ENCODE measurements at places on chromosomes 6 and 20.
A peak's percentile ranks its signal among the peaks of the same experiment; 100 is the strongest.

DNA sequence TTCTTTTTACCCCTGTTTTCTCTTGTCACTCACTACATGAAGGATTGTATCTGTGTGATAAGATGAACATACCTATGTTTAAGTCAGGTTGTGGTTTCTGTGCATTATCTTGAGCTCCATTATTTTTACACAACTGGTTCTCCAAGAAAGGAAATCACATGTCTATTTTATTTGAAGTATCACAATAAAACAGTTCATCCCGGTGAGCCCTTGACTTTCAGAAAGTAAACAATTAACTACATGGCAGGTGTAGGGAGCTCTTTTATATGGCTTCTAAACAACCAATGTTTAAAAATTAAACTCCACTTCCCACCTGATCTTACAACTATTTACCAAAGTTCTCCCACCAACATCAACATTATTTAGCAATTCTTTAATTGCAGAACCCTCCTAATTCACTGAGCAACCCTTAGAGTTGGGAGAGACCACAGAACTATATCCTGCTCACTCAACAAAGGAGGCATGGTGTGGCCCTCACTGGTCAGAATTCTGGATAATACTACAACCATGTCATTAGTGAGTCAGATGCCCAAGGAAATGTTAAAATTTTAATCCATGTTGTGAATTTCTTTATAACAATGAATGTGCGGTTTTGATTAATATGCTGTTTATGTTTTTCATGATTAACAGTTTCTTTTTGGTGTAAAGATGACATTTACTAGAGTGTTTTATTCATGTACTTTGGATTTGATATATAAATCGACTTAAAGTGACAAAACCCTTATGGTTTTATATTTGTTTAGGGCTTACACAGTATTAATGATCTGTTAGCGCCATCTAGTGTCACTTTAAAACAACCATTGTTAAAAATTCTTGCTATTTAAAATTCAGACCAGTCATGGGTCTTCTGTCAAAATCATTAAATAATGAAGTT is 50.0 kb upstream of the SCGN start:
- no peak for DNase-seq

DNA sequence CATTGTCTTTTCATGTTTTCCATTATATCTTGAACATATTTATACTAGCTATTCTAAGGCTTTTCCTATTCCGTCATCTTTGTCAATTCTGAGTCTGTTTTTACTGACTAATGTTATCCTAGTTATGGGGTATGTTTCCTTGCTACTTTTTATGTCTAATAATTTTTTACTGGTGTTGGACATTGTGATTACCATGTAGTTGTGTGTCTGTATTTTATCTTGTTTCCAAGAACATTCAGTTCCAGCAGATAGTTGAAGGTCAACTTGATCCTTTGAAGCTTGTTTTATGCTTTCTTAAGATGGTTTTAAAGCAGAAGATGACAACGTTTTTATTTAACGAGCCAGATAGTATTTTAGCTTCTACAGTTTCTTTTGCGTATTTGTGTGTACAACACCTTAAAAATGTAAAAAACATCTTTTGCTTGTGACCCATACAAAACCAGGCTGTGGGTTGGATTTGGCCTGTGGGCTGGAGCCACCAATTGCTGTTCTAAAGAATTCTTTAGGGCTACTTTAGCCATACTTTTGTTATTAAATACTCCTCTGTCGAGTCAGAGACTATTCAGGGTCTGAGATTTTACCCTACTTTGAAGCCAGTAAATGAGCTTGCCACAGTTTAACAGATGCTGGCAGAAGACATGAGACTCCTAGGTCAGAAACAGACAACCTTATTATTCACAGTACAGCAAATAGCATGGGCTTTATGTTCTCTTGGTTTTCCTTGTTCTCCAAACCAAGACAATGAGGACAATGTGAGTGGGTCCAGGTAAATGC is 38.7 kb upstream of the REV3L start:
- DNase-seq, result no peak

GRCh38 chr20:13525225-13525940 is 113.3 kb downstream of the TASP1 start:
- no peak for DNase-seq

GRCh38 chr20:51331481-51331880 is 211.0 kb downstream of the NFATC2 start:
- no peak for DNase-seq

- no peak for DNase-seq
Measured at GRCh38 chr20:44014807-44015732, 100.4 kb downstream of the TOX2 start.

GRCh38 chr6:132084811-132085509 is 133.8 kb upstream of the CCN2 start:
- DNase-seq, result no peak

GRCh38 chr6:11224966-11225463 is 7.5 kb downstream of the NEDD9 start:
- DNase-seq, result no peak

- DNase-seq, result no peak
Measured at GRCh38 chr6:43952746-43953145, 174.5 kb downstream of the MRPL14 start.

DNA sequence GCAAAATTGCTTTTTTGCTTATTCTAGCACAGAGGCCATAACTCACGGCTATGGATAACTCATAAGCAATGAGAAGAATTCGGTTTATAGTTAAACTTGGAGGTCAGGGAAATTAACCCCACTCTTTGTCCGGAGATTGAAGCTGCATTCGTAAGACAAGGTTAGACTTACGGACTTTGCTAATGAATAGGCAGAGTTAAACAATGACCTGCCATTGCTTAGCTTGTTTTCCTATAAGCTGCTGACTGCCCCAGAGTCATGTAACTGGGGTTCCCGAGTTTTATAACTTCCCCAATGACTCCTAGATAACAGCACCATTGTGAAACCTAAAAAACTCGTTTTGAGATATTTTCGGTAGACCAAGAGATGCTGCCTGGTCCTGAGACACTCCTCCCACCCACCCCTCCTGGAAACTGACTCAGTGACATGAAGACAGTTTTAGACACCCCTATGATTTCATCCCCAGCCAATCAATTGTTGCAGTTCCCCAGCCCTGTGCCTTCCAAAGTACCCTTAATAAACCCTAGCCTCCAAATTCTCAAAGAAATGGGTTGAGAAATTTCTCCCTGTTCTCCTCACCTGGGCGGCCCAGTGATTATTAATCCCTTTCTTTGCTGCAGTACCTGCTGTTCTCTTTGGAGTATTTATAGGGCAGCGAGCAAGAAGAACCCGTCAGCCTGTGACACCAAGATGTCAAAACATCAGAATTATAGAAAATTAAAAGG is 33.1 kb upstream of the MCUR1 start:
- DNase-seq, result no peak

- no peak for DNase-seq
Measured at GRCh38 chr6:16785496-16785895, 24.2 kb upstream of the ATXN1 start.

GRCh38 chr6:46505693-46506512 is 14.7 kb upstream of the RCAN2 start:
- no peak for DNase-seq

- DNase-seq, result no peak
Measured at GRCh38 chr6:124433387-124434160, 528.7 kb upstream of the RNF217 start.

- DNase-seq, result no peak
Measured at GRCh38 chr20:45049438-45049837, 51.5 kb downstream of the KCNS1 start.

- DNase-seq, result peak; percentile 5
Measured at GRCh38 chr6:88870717-88871330, 92.6 kb downstream of the RNGTT start.

DNA sequence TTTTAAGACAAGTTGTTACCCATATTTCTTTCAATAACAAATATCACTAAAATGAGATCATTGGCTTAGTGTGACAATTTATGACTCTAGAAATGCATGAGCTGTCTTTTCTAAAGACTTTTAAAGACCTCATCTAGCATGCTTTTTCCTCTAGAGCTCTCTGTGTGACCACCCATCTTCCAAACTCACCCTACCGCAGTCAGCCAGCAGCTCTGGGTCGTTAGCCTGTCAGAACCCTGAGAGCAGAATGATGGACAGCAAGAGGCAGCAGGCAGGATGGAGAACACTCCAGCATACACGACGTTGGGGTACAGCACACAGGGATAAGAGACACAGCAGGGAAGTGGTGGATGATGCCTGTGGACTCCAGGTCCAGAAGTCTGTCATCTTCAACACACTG is 45.1 kb upstream of the TBX18 start:
- no peak for DNase-seq

- no peak for DNase-seq
Measured at GRCh38 chr20:63860325-63861051, 810 bp upstream of the ABHD16B start.

GRCh38 chr6:16097382-16098171 is 31.3 kb upstream of the MYLIP start:
- no peak for DNase-seq

DNA sequence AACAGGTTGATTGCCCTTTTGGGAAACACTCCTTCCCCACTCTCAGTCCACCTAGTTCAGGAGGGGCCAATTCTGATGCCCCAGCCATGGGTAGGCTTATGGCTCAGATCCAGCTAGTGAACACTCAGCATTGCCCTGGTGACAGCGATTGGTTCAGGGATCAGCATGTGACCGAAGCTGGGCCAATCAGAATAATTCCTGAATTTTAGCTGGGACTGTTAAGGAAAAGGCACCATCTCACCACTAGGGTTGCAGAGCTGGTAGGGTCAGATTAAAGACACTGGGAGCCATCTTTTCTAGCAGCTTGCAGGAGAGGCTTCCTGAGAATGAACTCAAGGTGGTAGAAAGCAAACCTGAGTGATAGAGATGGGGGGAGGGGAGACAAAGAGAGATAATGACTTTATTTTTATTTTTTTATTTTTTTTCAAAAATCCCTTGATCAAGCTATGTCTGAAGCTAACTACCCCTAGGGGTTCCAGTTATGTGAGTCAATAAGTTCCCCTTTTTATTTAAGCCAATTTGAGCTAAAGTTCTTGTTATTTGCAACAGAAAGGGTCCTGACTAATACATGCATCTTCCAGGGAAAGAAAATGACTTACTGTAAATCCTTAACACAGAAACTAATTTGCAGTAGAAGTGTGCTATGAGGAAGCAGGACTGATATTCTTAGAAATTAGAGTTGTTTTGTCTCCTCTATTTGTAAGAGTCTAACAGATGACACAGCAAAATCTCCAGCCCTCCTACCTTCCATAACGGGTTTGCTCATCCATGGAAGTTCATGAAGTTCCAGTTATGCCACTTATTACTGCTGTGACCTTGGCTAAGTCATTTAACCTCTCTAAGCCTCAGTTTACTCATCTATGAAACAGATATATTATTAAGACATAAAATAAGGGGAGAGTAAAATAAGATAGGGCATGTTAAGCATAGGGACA is 44.7 kb downstream of the EYA2 start:
- no peak for DNase-seq

- no peak for DNase-seq
Measured at GRCh38 chr6:53250176-53251032, 98.3 kb downstream of the ELOVL5 start.

GRCh38 chr20:58711266-58712051 is 18.9 kb downstream of the NPEPL1 start:
- DNase-seq, result no peak

- no peak for DNase-seq
Measured at GRCh38 chr6:16583144-16583762, 178.0 kb downstream of the ATXN1 start.

- DNase-seq, result no peak
Measured at GRCh38 chr20:1127840-1128239, 9.4 kb downstream of the PSMF1 start.

- DNase-seq, result no peak
Measured at GRCh38 chr6:29227235-29227634, 56.5 kb downstream of the OR2J2 start.

- DNase-seq, result no peak
Measured at GRCh38 chr20:33995053-33995831, 1.5 kb downstream of the RALY start.

DNA sequence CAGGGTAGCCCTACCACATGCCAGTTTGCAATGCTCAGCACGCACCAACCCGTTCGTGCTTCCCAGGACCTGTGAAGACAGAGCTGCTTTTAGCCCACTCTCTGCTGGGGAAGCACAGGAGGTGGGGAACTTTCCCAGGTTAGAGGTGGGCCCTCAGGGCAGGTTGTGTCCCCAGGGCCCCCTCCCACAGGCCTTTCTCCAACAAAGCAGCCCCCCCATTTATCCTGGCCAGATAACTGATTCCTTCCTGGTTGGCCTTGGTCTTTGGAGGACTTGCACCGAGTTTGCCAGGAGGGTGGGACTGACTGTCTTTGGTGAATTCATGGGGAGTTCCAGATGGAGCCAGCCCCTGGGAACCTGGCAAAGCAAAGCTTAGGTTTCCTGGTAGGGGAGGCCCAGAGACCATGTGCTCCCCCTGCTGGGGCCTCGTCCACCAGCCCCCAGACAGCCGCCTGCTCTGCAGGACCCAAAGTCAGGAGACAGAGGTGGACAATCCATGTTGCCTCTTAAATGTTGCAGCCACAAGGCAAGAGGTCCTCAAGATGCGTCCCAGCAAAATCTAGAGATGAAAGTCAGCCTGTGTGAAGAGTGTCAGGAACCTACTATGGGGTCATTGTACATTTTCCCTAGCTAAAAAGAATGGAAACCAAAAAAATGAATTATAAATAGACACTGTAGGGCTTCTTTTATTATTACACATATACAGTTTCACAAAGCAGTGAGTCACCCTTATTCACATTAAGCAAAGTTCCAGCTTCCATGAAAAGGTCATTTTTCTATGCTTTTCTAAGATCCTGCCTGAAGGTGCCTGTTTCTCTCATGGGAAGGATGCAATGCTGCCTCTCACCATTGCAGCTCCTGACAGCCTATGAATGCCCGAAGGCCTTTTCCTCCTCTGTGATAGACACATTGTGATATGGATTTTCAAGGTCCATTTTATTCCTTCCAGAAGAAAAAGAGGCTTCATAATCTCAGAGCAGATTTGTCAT is 497.8 kb downstream of the PREX1 start:
- DNase-seq, result no peak

GRCh38 chr20:8389381-8390036 is 257.4 kb downstream of the PLCB1 start:
- DNase-seq, result no peak

DNA sequence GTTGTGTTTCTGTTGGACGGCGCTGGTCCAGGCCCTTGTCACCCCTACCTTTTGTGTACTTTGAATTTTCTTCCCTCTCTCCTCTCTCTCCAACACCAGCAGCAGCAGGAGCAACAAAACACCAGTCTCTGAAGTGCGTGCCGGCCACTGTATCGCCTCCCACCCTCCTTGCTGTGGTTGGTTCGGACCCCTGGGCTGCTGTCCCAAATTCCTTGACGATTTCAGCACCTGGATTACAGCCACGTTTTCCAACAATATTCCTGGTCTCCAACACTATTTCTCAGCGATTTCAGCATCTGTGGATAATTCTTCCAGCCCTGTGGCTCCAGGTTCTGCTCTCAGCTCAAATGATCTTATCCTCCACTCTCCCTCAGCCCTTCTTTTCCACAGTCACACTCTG is 11.8 kb downstream of the MAS1 start:
- no peak for DNase-seq

DNA sequence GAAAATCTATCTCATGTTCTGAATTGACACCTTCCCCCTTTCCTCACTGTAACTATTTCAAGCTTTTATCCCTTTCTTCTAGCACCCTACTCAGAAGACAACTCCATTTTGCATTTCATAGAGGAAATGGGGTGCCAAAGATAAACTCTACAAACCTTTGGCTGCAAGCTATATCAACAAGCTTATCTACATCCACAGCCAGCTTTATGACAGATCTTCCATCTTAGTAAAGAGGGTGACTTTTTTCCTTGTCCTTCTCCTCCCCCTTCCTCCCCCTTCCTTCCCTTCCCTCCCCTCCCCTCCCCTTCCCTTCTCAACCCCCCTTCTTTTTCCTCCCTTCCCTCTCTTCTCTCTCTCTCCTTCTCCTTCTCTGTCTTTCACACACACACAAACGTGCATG is 58.0 kb upstream of the OLIG3 start:
- no peak for DNase-seq
